NCI-H345 (cell line): ENCODE measurements at places on chromosomes 3 and 15.

- DNase-seq, result peak; percentile 47
Observed at GRCh38 chr3:197029511-197030167, at the start of gene MELTF. Gene MELTF, minus strand, starts transcription at chr3:197029817. Its CDS starts 115 bp downstream, at chr3:197029702.

DNA sequence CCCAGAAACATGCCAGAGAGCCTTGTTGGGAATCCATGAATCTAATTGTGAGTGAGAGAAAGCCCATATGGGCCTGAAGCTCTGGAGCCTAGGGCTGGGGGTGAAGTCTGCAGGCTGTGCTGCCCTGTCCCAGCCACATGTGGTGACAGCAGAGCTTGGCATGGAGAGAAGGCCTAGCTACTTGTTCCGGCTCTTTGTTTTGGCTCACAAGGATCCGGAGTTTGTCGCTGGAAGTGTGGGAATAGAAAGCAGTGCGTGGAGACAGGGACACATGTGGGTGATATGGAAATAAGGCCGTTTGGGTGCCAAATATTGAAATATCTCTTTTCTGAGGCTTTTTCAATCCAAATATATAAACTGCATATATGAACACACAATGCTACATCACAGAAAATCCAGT lies 78.2 kb downstream of the CLSTN2 start:
- DNase-seq, result no peak

DNA sequence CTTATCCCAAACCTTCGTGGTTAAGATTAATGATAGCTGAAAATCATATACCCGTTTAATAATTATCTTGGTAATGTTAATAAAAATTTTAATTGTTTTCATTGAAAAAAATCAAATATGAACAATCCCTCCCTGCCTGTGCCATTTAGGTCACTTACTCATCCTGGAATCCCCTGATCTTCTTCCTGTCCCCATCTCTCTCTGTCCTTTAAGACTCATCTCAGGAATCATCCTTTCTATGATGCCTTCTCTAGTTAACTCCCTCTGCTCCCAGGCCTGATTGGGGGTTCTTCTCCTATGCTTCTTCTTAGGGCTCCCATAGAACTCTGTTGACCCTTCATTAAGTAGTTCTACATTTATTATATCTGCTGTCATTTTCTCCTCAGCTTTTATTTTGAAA lies 91.6 kb downstream of the MBNL1 start:
- DNase-seq, result no peak

GRCh38 chr15:90807074-90807785 lies 61.2 kb upstream of the FURIN start:
- DNase-seq, result no peak

GRCh38 chr15:36658898-36659639 lies 79.6 kb downstream of the CDIN1 start:
- DNase-seq, result no peak

GRCh38 chr3:11568503-11569155 lies 75.1 kb downstream of the VGLL4 start:
- DNase-seq, result no peak

GRCh38 chr3:54608041-54608440 lies 319.8 kb downstream of the LRTM1 start:
- DNase-seq, result no peak

- DNase-seq, result peak; percentile 89
Observed at GRCh38 chr3:182596676-182597410, 196.5 kb upstream of the ATP11B start.

DNA sequence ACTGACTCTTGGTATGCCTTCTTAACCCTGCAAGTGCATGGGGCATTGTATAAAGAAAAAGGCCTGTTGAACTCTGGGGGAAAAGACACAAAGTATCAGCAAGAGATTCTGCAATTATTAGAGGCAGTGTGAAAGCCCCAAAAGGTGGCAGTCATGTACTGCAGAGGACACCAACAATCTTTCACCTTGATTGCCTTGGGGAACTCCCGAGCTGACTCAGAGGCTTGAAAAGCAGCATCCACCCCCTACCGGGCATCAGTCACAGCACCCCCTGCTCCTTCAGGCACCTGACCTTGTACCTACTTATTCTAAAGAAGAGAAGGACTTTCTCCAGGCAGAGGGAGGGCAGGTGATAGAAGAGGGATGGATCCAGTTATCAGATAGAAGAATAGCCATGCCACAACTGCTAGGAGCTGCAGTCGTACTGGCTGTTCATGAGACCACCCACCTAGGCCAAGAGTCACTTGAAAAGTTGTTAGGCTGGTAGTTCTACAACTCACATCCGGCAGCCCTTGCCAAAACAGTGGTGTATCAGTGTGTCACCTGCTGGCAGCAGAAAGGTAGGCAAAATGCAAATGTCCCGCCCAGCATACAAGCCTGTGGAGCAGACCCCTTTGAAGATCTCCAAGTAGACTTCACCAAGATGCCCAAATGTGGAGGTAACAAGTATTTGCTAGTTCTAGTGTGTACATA lies 241.6 kb upstream of the CNTN6 start:
- no peak for DNase-seq

- no peak for DNase-seq
Observed at GRCh38 chr3:58200846-58201355, 9.9 kb downstream of the DNASE1L3 start.

GRCh38 chr3:17154941-17155340 lies 270.2 kb downstream of the PLCL2 start:
- DNase-seq, result no peak

DNA sequence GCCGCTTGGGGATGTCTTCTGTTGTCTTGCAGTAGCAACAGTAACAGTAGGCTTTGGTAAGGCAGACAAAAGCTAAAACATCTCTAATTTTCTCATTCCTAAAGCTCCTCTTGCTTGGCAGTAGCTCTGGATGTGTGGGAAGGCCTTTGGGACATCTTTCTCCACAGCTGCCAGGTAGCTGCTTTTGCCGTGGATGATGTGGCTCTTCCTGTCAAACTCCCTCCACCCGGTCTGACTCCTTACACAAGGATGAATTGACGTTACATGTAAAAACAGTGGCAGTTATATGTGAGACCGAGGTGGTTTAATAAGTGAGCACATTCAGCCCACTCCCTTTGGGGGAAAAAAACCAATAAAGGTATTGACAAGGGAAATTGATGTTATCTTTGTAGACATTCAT lies 309.1 kb downstream of the TUSC7 start:
- no peak for DNase-seq

- no peak for DNase-seq
Observed at GRCh38 chr15:51533672-51534398, 88.7 kb downstream of the DMXL2 start.

- no peak for DNase-seq
Observed at GRCh38 chr15:27958911-27959578, 140.1 kb downstream of the OCA2 start.

DNA sequence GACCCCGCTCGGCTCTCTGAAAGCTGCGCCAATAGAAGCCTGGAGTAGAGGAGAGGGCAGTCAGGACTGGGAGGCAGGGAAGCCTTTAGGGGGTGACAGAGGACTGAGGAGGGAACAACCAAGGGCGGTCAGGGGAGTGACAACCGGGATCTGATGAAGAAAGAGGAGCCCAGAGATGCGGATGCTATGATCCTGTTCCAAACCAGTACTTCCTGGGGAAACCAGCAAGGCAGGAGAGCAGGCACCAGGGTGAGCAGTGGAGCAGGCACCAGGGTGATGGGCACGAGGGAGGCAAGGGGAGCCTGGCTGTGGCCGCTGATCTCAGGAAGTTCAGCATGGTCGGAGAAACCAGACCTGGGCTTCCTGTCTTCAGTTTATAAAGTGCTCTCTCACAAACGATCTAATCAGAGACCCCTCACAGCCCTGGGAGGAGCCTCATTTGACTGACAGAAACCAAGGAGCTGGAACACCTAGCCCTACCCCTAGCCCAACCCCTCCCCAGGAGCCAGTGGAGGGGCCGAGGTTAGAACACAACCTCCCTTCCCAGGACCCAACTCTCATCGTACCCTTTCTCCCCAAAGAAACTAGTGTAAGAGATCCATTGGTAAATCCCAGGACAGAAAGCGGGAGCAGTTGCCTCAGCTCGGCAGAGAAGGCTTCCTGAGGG lies 34.9 kb downstream of the CCDC33 start:
- no peak for DNase-seq

DNA sequence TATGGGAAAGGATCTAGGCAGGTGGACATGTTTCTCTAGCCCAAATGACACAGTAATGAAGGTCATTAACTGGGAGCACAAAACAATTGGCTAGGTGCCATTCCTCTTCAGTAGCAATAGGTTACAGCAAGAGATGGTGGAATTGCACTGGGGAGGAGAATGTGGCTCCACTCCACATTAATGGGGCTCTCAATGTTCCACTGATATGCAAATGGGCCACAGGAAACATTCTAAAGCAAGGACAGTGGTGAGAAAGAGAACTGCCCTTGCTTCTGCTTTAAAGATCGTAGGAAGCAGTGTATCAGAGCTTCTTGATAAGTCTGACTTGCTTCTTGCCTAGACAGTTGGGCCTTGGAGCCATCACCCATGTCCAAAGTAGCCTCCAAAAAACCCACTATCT lies 271.4 kb upstream of the PPP2R3A start:
- peak; percentile 47 for DNase-seq

GRCh38 chr15:53397041-53397616 lies 362.3 kb downstream of the WDR72 start:
- no peak for DNase-seq
